ENCODE measurements at places on chromosomes 12 and 14. TPM values are rescaled to one million over a fixed set of nuclear protein-coding genes. Genes with fewer than 3 reads are reported as not detected.

GRCh38 chr14:56482310-56482911, 97.2 kb upstream of the TMEM260 start:
- DNase-seq: no peak

DNA sequence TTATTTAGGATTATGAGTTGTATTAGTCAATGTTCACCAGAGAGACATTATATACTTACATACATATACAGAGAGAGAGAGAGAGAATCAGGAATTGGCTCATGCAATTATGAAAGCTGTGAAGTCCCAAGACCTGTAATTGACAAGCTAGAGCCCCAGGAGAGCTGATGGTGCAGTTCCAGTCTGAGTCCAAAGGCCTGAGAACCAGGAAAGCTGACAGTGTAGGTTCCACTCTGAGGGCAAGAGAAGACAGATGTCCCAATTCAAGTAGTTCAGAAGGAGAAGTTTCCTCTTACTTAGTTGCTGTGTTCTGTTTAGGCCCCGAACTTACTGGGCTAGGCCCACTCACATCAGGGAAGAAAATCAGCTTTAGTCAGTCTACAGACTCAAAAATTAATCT, 76.4 kb upstream of the FICD start:
- no peak for DNase-seq

DNA sequence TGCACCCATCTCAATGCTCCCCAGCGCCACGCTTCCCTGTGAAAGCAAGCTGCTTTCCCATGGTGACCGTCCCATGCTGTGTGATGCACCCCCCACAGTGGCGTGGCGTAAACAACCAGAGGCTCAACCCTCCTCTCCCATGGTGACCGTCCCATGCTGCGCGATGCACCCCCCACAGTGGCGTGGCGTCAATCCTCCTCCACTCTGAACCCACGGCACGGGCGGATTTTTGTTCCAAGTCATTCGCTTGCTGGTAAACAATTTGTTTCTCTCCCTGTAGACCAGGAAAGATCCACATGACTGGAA, 8.9 kb downstream of the STX2 start:
- DNase-seq: no peak

DNA sequence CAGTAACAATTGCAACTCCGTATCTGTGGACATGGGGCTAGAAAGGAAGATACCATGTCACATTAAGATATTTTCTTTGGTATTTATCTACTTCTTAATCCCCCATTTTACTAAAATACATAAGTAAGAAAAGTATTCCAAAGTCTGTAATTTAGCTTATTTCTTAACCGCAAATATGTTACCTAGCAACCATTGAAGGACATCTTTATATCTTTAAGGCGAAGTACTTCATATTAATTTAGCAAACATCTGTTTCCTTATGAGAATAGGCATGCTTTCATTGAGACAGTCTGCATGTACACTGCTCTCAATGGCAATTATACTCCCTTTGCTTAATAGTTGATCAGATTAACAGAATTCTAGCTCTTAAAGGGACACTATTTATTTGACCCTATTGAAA, 88.8 kb downstream of the NAV3 start:
- DNase-seq: no peak

- DNase-seq: no peak
Measured at GRCh38 chr12:108911915-108912314, 32.0 kb downstream of the DAO start.

DNA sequence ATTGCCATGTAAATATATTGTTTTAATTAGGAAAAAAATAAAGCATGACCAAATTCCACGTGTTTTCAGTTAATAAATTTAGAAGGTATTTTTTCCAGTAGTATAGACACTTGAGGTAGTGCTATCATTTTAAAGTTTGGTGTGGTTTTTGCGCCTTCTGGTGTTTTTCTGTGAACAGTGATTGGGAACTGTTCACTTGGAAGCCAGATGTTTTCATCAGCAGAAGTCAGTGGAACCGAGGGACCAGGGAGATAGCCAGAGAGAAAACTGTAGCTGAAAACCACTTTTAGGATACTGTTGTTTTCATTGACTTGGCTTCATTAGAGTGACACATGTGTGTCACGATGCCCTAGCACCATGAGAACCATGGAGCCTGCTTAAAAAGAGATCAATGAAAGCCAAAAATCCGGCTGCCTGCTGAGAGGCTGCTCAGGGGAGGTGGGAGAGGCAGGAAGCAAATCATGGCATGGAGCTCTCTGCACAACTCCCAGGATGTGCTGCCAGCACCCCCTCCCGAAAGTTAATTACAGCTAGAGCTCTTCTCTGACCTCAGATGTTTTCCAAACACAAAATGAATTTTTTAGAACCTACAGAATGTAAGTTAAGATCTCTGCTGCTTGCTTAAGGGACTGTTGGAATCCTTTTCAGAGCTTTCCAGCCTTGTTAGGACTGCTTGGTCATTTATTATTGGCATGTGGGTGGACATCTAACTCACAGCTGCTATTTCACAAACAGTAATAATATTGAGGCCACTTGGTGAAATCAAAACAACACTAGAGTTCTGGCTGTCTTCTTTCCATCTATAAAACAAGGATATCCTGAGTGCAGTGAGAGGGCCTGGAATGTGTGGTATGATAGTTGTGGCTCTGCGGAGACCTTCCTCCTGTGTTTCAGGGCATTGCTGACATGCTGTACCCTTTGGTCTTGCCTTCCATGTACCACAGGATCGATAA, 192.3 kb downstream of the ANO4 start:
- DNase-seq: peak; percentile 38

DNA sequence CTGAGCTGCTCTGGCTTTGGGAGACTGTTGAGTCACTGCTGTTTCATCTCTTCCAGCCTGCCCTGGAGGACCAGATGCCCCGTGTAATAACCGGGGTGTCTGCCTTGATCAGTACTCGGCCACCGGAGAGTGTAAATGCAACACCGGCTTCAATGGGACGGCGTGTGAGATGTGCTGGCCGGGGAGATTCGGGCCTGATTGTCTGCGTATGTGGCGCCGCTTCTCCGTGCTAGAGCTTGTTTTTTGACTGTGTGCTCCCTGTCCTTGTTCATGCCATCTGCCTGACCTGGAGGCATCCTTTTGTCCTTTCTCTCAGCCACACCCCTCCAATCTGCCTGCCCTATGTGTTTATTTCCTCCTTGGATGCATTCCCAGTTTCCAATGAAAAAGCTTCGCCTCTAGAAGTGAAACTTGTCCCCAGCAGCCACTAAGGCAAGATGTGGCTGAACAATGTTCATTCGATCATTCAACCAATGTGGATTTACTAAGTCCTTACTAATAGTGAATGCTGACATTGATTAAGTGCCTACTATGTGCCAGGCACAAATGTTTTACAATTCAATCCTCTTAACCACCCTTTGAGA, 98.6 kb downstream of the NT5DC3 start:
- DNase-seq: peak; percentile 10

- DNase-seq: no peak
Measured at GRCh38 chr12:42469355-42470175, 120.0 kb downstream of the PRICKLE1 start.

GRCh38 chr12:96514328-96514727, 25.0 kb downstream of the CFAP54 start:
- DNase-seq: peak; percentile 30

GRCh38 chr12:23169012-23169695, 544.2 kb downstream of the ETNK1 start:
- no peak for DNase-seq

GRCh38 chr12:92650228-92650822, 52.5 kb upstream of the PLEKHG7 start:
- no peak for DNase-seq

GRCh38 chr14:104877806-104878550, 12.9 kb downstream of the CEP170B start:
- DNase-seq: no peak

DNA sequence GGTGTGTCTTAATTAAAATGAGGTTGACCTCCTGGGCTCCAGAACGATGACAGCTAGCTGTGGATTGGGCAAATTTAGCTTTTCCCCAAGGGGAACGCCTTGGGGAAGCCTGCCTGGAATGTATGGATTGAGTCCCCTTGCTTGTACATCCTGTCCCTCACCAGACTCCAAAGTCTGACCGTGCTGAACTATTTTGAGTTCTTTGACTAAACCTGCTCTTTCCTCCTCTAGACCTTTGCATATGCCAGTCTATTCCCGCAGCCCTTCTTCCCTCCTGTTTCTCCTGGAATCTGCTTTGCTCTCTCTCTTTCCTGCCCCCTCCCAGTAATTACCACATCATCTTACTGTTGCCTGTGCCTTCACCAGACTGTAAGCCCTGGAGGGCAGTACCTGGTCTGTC, 11.5 kb upstream of the KDM2B start:
- DNase-seq: no peak

DNA sequence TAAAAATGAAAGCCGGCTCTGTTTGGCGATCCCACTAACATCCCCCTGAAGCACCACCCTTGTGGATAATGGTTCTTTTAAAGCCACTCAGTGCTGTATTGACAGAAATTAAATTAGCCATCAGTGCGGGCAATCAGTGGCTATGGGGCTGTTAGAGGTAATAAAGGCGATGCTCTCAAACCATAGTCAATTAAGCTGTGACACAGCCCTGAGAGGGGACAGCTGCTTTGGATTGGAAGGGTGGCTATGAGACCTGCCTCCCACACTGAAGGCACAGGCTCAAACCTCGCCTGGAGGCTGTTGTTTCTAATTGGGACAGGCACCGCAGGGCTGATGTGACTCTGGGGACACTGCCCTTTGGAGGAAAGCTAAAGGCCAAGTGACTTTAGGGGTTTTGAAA, 562.2 kb downstream of the VRK1 start:
- DNase-seq: no peak

DNA sequence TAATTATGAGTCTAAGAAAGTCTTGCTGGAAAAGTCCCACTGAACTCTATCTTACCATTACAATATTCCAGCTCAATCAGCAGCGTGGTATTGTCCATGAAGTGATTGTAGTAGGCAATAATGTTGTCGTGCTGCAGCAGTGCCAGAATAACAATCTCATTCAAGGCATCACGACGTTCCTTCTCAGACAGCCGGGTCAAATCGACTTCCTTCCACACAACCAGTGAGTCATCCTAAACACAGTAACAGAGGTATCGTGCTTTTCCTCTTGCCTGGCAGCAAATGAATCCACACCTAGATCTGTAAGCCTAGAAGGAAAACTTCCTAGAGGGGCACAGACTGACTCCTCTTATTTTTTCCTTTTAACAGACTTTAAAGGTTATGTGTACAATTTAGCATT, 2.9 kb downstream of the NEK9 start:
- DNase-seq: peak; percentile 66

GRCh38 chr12:12954356-12954755, 2.4 kb upstream of the GPRC5D start:
- DNase-seq: no peak

DNA sequence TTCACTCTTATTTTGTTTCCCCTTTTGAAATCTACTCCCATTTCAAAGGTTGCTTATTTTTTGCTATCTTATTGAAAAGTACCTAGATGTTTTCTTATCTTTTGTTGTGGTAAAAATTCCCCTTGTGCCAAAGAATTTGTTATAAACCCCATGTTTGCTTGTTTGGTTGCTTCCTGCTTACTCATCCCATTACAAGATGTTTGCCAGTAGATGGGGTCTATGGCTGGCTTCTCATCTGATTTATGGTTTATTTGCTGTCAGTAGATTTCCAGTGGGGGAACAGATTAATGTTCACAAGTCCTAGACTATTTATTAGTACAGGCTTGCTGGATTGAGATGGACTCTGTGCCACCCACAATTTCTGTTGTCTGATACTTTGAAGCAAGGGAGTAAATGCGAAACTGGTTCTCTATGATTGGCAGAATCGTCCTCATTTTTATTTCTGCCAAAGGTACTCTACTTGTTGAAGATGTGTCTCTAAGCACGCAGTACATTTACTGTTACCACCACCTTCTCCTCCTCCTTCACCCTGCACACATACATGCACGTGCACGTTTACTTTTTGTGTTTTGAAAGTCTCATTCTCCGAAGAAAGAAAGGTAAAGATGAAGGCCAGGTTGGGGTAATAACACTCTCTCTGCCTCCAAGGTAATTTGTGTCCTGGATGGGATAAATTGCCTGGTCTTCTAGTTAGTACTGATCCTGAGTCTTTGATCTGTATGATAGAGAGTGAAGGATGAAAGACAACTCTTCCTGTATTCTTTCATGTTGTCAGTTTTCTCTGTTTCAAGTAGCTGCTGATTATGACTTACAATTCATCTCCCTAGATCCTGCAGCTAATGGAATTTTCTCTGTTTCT, 117.2 kb upstream of the ATP2B1 start:
- peak; percentile 8 for DNase-seq

DNA sequence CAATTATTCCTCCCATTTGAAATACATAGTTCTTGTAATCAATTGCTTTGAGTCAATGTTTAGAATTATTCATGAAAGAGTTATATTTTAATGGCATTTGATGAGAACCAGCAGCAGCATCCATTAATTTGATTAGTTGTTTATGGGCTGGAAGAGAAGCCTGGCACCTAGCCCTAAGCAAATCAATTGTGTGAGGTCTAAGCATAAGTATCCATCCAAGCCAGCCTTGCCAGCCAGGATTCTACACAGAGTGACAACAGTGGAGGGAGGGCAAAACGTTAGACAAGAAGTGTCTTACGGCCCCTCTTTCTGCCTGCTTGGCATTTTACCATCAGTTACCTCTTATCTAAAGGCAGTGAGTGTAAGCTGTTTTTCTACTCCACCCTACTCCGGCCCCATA, 478.5 kb downstream of the NELL2 start:
- no peak for DNase-seq

- DNase-seq: peak; percentile 22
Measured at GRCh38 chr12:42104087-42104486, 40.6 kb downstream of the GXYLT1 start.

GRCh38 chr12:122298071-122298748, 31.9 kb upstream of the VPS33A start:
- no peak for DNase-seq

- no peak for DNase-seq
Measured at GRCh38 chr14:49427117-49427516, 159.1 kb downstream of the RPS29 start.

DNA sequence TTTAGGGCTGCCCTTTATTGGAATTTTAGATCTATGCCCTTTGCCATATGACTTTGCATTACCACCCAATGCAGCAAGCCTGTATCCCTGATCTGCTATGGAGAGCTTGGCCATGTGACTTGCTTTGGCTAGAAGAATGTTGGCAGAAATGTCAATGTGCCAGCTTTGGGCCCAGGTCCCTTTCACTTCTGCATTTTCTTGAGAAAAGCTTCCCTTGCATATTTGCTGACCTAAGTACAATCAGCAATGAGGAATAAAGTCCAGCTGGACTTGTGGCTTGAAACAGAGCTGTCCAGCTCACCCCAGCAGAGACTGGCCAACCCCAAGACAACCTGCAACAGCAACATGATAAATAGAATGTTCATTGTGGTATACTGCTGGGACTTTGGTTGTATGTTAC, 135.9 kb downstream of the PAH start:
- no peak for DNase-seq

The PLEKHG7 gene
- total RNA-seq: not detected

The CCDC38 gene
- total RNA-seq: not detected

The TC2N gene
- 0.26 TPM for total RNA-seq

The RNASE2 gene
- total RNA-seq: not detected

The FAM181A gene
- total RNA-seq: not detected

The TAS2R8 gene
- total RNA-seq: not detected

The PTGER2 gene
- total RNA-seq: 30.0 TPM

The TCTN1 gene
- total RNA-seq: 24.9 TPM
